ENCODE measurements at places on chromosomes 6 and 20. TPM values are rescaled to one million over a fixed set of nuclear protein-coding genes. Genes with fewer than 3 reads are reported as not detected.

The ZSCAN16 gene
- total RNA-seq = 7.1 TPM

The OVOL2 gene
- total RNA-seq = 11.2 TPM

The BCAS4 gene
- 5.7 TPM for total RNA-seq

The ITCH gene
- total RNA-seq = 45.4 TPM

The VIP gene
- total RNA-seq = 0.55 TPM

The BTN1A1 gene
- total RNA-seq = 0.26 TPM

DNA sequence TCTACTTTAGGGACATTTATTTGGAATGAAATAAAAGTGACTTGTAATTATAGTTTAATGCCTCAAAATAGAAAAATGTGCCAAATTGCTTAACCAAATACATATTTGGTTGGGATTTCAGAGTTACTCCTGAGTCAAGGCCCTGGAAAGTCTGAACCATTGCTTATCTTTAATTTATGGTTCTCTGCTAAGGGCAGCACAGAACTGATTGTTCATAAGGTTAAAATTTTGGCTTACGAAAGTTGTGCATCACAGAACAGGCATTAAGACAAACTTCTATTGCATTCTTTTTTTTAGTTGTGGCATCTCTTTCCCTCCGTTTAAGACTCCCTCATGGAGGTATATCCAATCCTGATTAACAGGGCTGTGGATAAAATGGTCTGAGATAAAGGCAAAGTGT, 92.2 kb upstream of the TENT5A start:
- no peak for DNase-seq

- DNase-seq = no peak
These were observed 5.9 kb upstream of the UNC93A start for GRCh38 chr6:167285077-167285770.

- DNase-seq = no peak
These were observed 176.7 kb downstream of the CLIC5 start for GRCh38 chr6:45838996-45839395.

- peak; percentile 34 for DNase-seq
These were observed 43.6 kb upstream of the SLC22A23 start for GRCh38 chr6:3500262-3501014.

GRCh38 chr20:20580139-20580538, 132.3 kb downstream of the RALGAPA2 start:
- no peak for DNase-seq

- DNase-seq = no peak
These were observed 120.1 kb upstream of the CCDC28A start for GRCh38 chr6:138653435-138653834.

- no peak for DNase-seq
These were observed 339.6 kb upstream of the CITED2 start for GRCh38 chr6:139713900-139714506.

GRCh38 chr6:13733178-13733887, 21.7 kb upstream of the RANBP9 start:
- DNase-seq = peak; percentile 78
